CD4-positive, CD25-positive, alpha-beta regulatory T cell (primary cell): ENCODE measurements at places on chromosomes 11 and 22. TPM values are rescaled to one million over a fixed set of nuclear protein-coding genes. Genes with fewer than 3 reads are reported as not detected.

DNA sequence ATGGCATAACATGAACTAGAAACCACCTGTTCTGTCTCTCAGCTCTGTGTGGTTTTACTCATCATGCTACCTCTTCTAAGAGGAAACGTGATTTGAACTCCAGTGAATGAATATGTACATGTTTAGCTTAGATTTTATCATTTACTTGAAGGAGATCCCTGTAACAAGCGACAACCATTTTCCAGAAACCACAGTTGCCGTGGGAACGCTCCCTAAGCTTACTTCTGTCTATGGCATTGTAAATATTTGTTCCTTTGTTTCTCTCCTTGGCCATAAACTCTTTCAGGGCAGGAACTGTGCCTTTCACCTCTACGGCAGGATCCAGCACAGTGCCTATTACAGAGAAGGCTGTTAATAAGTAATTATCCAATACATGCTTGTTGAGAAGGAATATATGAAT lies 17.1 kb upstream of the TPH1 start:
- no peaks in the 10 kb centered on the region for H3K4me1 ChIP-seq
- no peak overlapping the region for H3K27ac ChIP-seq
- H3K36me3 ChIP-seq: no peaks in the 10 kb centered on the region
- no peaks in the 10 kb centered on the region for H3K27me3 ChIP-seq
- DNase-seq: no peak
- no peak overlapping the region for H3K4me3 ChIP-seq

DNA sequence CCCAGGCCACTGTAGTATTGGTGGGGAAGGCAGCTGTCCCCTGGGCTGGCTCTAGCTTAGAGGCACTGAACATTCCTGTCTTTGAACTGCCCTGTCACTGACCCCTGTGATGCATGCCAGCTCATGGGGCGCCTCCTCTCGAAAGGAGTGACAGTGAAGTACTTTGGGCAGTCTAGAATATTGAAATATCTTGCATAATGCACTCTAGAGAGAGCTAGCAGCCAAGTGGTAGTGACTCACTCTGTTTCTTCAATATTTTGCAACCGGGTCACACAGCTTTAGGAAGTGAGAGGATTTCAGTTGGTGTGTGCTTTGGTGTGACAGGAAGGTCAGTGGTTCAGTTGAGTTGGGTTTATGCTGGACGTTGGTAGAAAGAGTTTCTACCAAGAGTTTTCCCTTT lies 35.5 kb upstream of the ST14 start:
- H3K36me3 ChIP-seq: peaks cover 42% of the 10 kb centered on the region
- H3K27ac ChIP-seq: no peak overlapping the region
- no peaks in the 10 kb centered on the region for H3K27me3 ChIP-seq

DNA sequence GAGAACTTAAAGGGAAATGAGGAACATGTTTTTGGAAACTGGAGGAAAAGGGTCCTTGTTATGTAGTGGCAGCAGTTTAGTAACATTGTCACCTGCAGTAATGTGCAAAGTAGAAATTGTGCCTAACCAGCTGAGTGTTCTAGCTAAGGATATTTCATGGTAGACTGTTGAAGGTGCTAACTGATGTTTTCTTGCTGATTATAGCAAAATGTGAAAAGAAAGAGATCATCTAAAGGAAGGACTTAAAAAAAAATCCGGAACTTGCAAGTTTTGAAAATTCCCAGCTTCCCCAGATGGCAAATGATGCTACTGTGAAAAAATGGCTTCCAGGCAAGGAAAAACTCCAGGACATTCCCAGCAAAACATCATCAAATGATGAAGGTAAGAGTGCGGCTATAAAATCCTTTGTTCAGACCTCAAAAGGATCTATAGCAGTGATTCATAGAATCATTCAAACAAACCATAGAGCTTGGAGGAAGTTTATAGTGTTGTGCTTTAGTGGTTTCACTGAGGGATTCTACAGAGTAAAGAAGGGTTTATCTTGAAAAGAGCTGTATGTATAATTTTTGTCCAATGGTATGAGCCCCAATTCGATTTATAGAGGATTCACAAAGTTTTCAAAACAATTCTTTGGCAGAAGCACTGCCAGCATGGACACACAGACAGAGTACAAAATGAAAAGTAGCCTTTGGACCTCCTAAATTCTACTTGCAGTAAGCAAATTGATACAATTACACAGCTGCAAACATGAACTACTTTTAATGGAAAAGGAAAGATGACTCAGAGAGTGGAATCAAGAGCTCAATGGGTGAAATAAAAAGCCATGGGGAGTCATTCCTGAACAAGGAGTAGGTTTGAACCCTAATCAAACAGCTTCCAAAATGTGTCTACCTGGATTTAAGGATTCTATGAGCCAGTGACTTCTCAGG lies 4.3 kb upstream of the TRIM44 start:
- H3K27me3 ChIP-seq: peaks cover 19% of the 10 kb centered on the region
- H3K27ac ChIP-seq: no peak overlapping the region
- no peaks in the 10 kb centered on the region for H3K36me3 ChIP-seq
- peaks cover 13% of the 10 kb centered on the region for H3K4me1 ChIP-seq
- DNase-seq: no peak

CD248 gene
- 0.30 TPM for total RNA-seq

KRTAP5-9 gene
- total RNA-seq: 0.35 TPM

GRAMD1B gene
- total RNA-seq: 10.8 TPM

DDI1 gene
- not detected for total RNA-seq
